AG10803 (cell line): ENCODE measurements at places on chromosomes 12 and 14.

GRCh38 chr14:85466678-85467077, 63.3 kb upstream of the FLRT2 start:
- DNase-seq, result no peak

DNA sequence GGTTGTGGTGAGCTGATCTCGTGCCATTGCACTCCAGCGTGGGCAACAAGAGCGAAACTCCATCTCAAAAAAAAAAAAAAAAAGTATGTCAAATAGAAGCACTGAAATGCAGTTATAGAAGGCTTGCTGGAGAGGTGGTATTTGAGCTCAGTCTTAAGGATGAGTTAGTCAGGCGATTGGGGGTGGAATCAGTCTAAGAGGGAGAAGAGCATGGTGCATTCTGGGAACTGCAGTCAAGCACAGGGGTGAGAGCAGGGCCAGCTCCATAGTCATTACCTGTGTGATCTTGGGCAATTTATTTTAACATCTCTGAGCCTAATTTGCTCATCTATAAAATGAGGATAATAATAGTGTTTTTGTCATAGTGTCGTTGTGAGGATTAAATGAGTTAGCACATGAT, 5.9 kb upstream of the GNB3 start:
- DNase-seq, result no peak

- peak; percentile 41 for DNase-seq
Observed at GRCh38 chr14:67167420-67168109, 21.7 kb upstream of the GARIN2 start.

DNA sequence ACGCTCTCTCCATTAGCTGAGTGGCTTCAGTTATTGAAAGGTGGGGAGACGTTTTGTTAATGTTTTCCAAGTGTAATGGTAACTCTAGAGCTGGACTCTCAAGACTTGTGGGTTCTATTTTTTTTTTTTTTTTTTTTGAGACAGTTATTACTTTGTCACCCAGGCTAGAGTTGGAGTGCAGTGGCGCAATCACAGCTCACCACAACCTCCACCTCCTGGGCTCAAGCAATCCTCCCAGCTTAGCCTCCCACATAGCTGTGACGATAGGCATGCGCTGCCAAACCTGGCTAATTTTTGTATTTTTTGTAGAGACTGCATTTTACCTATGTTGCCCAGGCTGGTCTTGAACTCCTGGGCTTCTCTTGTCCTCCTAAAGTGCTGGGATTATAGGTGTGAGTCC, 26.2 kb downstream of the ATF1 start:
- no peak for DNase-seq

GRCh38 chr14:69685716-69686115, 74.3 kb downstream of the SUSD6 start:
- DNase-seq, result peak; percentile 61

DNA sequence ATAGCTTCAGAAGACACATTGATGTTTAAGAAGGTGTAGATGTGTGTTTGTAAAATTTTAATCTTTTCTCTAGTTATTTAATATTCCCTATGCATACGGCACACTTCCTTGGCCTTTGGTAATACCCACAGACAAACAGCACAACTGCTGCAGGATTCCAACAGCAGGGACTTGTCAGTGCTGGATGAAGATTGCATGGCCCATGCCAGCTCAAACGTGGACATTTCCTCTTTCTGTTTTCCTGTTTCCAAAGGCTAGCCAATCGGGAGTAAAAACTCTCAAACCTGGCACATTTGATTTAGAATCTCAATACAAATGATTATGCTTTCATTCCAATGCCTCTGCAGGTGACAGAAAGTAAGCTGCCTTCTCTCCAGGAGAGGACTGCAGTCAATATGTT, 22.5 kb upstream of the PDE3A start:
- DNase-seq, result no peak

DNA sequence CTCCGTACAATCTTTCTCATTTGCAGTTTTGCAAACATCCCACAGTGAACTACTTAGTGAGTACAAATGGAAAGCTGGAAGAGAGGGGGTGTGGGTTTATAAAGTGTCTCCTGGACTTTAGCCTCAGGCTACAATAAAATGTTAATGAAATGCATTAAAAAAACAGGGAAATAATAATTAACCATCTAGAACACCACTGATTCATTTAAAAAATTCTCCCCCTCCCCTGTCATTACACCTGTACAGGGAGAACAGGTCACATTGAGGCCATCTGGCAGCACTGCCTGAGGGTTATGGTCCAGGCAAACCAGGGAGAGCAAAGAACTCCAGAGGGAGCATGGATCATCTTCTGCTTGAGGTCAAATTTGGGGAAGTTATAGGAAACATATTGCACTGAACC, 96.3 kb downstream of the TSPAN8 start:
- DNase-seq, result no peak

GRCh38 chr12:78792052-78792698, 72.4 kb upstream of the SYT1 start:
- no peak for DNase-seq

DNA sequence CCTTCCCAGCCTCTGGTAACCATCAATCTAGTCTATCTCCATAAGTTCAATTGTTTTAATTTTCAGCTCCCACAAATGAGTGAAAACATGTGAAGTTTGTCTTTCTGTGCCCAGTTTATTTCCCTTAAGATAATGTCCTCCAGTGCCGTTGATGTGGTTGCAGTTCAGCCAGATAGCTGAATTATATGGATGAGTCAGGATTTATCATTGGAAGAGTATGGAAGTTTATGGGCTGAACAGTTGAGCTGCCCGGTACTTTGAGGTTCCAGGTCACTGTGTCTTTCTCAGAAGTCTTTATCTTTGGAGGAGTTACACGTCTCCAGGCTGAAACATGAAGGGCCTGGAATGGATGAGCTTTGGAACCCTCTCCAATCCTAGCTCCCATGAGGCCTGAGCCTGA, 120.1 kb downstream of the ASCL4 start:
- no peak for DNase-seq

DNA sequence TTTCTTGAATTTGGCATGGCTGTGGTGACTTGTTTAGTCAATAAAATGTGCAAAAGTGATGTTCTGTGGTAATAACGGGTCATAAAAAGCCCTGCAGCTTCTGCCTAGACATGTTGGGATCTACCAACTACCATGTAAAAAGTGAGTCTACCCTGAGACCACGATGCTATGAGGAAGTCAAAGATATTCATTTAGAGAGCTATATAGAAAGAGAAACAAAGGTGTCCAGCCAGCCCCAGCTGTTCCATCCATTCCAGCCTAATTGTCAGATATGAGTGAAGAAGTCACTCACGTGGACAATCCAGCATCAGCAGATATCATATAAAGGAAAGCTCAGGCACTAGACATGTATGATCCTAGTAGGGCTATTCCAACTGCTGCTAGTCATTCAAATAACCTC, 117.2 kb upstream of the SSTR1 start:
- no peak for DNase-seq

GRCh38 chr12:117863002-117863709, 105.6 kb downstream of the KSR2 start:
- DNase-seq, result peak; percentile 73

GRCh38 chr14:36807727-36808126, 146.1 kb downstream of the PAX9 start:
- no peak for DNase-seq
